NT2/D1 (cell line): ENCODE measurements at places on chromosomes 1 and 21.

DNA sequence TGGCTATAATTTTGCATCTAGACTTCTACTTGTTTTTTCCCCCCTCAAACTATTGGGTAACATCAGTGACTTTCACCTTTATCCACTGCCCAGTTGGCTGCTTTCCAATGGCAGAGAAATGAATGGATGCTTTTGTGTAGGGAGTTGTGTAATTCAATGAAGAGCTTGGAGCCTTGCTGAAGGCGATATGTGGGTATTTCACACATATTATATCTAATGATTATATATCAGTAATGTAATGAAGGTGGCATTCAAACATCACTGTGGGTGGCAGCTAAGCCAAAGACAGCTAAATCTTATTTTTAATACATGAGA, 81.2 kb downstream of the TGFB2 start:
- no peak for DNase-seq

DNA sequence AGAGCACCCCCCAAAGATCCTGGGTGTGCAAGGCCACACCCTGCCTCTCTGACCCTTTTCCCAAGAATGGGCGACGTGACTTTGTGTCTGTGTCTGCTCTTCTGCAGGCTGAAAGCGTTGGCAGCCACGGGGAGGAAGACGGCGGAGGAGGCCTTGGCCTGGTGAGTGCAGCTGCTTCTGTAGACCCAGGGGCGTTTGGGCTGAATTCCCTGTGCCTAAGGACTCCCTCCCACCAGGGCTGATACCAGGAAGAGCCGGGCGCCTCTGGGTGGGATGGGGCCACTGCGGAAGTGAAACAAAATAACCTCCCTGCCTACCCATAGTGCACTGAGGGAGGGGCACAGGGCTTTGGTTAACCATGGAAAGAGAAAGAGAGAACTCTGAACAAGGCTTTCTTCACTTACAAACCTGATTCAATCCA, 2.5 kb downstream of the UBASH3A start:
- no peak for DNase-seq

DNA sequence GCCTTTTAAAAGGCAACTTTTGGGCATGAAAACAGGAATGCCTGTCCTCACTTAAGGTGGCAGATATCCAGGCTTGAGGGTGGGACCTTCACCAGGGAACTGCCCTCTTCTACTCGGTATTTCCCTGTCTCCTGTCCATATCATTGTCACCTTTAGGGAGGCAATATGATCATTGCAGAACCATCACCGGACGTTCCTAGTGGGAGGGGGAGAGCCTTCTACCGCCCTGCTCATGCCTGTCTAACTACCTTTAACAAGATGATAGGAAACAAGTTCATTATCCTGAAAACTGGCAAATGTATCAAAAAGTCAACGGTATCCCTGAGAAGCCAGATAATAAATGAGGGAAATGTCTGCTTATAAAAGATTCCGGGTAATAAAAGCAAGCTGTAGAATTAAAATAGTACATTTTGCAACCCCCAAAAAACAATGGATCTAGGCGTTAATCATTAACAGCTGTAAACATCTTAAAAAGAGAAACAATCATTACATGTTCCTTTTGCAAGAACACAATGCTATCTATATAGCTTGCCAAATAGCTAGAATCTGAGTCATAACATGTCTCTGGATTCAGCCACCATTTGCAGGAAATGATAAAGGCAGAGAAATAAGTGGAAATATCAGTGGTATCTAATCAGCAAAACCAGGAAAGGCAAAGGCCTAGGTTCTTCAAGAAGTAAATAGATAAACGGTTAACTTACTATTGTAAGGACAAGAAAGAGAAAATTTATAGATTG, 852.9 kb upstream of the ADGRL4 start:
- no peak for DNase-seq

DNA sequence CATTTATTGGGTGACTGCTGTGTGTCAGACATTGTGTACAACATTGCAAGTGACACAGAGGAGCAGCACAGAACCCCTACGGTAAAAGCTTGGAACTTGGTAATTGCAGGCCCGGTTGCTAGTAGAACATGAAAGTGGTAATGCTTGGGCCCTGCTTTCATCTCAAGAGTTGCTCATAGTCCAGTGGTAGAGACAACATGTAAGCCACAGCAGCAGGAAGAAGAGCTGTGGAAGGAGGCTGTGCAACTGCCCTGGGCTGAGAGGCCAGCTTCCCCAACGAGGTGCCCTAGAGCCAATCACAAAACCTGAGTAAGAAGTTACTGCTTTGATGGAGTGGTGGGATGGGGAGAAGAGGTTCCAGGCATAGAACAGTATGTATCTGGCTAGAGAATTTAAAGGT, 18.4 kb downstream of the CNIH4 start:
- no peak for DNase-seq

DNA sequence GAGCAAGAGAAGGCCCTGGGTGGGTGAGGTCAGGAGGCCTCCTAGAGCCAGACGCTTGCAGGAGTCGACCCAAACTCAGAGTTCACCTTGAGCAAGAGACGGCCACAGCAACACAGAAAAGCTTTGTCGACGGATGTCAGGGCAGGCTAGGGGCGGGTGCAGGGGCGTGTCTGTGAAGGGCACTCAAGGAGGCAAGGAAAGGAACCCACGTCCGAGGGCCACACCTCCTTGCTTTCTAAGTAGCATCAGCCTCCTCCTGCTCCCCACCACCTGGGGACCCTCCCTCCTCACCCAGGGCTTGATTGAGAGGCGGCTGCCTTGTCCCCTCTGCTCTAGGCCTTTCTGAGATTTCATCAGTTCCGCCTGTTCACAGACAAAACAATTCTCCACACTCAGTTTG, 92.1 kb downstream of the OMA1 start:
- DNase-seq: no peak

- no peak for DNase-seq
These were observed 61.4 kb downstream of the SCCPDH start for GRCh38 chr1:246785494-246786111.

DNA sequence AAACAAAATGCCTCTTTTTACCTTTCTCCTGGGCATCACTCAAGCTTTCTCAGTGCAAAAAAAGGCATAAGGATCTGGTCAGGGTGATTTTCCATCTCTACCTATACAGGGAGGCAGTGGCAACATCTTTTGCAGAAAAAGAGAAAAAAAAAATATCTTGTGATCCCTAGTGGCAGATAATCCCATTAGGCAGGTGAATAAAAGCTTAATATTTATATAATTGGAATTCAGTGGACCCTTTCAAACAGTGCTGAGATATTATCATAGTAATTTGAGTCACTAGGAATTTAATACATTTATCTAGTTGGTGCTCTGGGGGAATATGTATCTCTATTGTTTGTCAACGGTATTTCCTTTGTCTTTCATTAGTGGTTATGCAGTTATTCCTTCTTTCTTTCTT, 29.9 kb upstream of the CXADR start:
- DNase-seq: no peak

GRCh38 chr1:247456021-247456420, 1.9 kb downstream of the OR2B11 start:
- no peak for DNase-seq

GRCh38 chr1:178796013-178796412, 71.0 kb downstream of the RALGPS2 start:
- no peak for DNase-seq

GRCh38 chr1:167630568-167631385, 745 bp downstream of the RCSD1 start:
- no peak for DNase-seq

DNA sequence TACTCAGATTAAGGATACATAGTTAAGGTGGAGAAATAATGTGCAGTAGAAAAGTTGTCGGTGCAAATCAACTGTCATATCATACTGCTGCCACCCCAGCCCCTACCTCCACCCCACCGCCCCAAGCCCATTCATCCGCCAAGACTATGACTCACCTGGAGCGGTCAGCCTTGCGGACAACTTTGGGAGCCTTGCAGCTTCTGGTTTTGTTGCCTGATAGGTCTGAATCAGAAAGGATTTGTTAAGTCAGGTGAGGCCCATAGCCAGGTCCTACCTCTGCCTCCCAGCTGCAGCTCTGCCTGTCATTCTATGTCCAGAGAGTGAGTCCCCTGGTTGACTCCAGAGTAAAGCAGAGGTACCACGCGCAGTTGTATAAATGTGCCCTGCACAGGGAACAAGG, 12.6 kb downstream of the C1orf162 start:
- no peak for DNase-seq

- DNase-seq: no peak
These were observed 9.5 kb downstream of the LRRN2 start for GRCh38 chr1:204676043-204676442.

DNA sequence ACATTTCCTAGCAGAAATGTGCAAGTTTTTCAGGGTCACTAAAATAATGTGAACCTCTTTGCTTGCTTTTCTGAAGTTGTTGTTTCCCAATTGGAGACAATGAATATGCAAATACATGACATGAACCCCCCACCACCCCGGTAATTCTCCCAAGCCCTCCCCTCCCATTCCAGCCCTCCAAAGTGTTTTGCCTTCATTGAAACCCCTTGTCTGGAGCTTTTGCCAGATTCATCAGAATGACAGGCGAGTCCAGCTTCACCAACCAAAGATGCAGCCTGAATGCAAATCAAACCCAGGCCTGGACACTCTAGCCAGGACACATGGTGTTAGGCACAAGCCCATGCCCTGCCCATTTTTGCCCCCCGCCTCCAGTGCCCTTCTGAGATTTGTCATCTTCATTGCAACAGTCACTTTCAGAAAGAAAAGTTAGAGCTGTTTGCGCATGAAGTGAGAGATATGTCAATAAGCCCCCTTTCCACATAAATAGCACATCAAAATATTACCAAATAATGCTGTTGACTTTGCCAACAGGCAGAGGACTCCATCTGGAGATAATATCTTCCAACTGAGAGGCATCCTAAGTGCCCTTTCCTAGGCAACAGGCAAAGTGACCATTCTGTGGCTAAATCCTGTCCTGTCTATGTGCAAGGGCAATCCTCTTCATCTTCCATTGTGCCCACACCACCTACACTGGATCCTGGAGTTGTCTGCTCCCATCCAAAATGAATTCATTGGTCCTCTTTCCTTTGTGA, 145.6 kb upstream of the NFIA start:
- DNase-seq: no peak

DNA sequence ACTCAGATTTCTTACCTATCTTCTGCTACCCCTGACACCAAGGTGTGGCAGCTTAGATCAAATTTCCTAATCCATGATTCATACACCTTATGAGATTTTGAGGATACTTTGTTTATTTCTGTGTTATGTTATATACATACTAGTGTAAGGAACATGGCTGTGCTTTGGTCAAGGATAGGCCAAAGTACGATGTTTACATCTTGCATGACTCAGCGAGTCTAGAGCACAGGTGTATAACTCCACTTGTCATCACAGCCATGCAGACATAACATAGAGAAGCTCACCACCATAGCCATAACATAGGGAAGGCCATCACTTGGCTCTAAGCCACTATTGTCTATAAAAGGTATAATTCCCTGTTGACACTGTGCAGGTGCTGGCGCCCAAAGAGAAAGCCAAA, 61.2 kb downstream of the GBP6 start:
- no peak for DNase-seq

GRCh38 chr1:80181418-80181817, 1174.9 kb upstream of the ADGRL4 start:
- peak; percentile 71 for DNase-seq

DNA sequence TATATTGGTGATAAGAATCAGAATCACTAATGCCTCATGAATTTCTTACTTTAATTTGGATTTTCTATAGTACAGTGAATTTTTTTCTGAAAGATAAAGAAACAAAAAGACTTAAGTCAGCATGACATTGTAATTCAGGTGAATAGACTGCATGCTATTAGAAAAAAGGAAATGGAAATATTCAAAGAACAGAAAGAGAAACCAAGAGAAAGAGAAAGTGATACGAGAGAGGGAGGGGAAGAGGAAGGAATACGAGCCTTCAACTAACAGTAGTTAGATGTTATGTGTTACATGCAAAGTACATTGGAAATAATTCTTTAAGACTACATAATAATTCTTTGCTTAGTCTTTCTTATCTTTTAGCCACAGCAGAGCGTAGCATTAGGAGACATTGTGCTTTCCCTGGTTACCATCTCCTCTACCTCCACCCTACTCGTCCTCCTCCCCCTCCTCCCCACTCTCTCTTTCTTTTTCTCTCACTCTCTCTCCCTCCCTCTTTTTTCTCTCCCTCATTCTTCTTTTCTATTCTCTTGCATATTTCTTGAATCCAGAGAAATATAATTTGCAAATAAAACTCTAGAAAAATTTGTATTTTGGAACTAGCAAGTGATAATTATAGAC, 46.4 kb upstream of the ADGRL4 start:
- no peak for DNase-seq

DNA sequence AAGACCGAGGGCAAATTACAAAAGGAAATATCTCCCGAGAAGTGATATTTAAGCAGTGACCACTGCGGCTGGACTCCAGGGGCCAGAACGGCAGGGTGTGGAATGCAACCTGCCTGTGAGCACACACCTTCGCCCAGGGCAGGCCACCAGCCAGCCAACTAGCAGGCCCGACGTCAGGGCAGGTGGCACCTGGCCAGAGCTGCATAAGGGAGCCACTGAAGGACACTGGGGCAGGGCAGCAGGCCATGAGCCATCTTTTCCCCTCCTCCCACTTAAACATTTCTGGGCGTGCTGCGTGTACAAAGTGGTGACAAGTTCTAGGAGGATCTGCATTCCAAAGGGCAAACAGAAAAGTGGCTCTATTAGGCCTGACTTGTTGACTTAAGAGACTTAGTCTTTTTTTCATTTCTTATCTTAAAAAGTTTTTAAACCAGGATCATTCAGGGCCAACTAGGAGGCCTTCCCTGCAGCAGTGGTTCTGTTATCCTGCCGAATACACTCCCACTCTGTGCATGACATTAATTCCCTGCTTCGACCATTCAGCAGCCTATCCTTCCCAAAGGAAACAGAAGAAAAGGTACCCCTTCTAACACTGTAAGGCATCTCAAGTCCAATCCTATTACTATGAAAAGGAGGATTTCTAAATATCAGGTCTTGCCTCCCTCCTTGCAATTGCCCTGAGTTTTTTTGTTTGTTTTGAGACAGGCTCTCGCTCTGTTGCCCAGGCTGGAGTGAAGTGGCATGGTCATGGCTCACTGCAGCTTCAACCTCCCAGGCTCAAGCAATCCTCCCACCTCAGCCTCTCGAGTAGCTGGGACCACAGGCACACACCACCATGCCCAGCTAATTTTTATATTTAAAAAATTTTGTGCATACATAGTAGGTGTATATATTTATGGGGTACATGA, 96.3 kb downstream of the BCAR3 start:
- no peak for DNase-seq

DNA sequence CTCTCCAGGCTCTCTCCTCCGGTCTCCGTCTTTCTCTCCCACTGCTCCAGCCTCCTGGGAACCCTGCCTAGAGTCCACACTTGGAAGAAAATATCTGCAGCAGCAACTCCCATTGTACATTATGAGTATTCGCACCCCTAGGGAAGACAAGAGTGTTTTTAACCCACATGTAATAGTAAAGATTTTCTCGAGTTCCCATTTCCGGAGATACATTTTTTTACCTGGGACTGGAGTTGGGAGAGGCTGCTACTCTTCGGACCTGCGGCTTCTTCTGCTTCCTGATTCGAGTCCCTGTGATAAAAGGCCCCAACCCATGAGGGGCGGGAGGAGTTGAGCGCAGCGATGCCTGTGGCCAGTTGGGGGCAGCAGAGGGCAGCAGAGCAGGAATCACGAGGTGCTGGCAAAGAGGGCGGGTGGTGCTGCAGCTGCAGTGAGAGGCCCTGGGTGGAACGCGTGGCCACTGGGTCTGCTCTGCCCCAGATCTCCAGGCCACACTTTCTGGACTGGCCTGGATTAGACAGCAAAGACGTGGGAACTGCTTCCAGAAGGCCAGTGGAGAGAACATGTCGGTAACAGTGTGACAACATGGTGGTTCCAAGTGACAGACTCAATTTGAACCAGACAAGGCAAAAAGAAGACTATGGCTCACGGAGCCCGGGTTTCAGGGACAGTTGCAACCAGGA, 221.0 kb upstream of the CSF3R start:
- DNase-seq: peak; percentile 94

GRCh38 chr1:29786195-29786594, 549.9 kb downstream of the PTPRU start:
- no peak for DNase-seq
